ENCODE measurements at places on chromosomes 3 and 15.
A peak's percentile ranks its signal among the peaks of the same experiment; 100 is the strongest.

- no peak for DNase-seq
These were observed 125.3 kb downstream of the BDH1 start for GRCh38 chr3:197430502-197430901.

DNA sequence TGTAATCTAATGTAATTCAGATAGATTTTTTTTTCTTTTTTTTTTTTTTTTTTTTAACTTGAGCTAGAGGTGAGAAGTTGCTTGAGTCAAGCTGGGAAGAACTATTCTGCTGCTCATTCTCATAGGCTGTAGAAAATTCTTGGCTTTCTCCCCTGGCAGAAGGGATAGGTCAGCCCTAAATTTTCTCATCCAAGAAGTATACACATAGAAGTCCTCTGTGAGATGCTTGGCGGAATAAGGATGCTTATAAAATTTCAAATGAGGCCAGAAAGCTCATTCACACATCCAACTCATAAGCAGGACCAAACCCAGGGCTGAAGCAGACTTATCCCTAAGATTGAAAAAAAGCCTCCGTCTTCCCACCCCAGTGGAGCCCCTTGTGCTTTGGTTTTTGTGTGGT is 572.5 kb downstream of the SQOR start:
- no peak for DNase-seq

DNA sequence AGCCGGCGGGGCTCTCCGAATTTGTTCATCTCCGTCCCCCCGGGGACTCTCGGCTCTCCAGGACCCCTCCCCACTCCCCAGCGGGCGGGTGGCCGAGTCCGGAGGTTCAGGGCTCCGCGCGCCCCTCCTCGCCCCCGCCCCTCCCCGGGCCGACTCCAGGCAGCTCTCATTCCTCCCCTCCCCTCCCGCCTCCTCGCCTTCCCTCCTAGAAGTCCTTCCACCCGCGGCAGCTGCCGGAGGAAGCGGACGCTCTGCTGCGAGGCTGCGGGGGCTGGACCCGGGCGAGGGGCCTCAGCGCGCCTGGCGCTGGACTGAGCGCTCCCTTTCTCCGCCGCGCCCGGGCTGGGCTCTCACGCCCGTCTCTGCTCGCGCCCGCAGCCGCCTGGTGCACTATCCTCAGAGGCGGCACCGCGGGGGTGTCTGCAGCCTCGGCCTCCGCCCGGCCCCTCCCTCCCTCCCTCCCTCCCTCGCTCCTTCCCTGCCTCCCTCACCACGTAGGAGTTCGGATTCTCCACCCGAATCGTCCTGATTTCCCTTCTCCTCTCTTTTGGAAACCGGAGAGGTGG is at the start of gene ROBO2:
TSS of gene ROBO2 (plus strand) at position 494 of the 566 bp plus-strand sequence. CDS start 687 bp downstream, outside the sequence.
- DNase-seq, result peak; percentile 33

GRCh38 chr3:169760479-169760878 is 4.4 kb downstream of the TERC start:
- no peak for DNase-seq

GRCh38 chr15:65949011-65949410 is 79.7 kb downstream of the RAB11A start:
- DNase-seq, result no peak

DNA sequence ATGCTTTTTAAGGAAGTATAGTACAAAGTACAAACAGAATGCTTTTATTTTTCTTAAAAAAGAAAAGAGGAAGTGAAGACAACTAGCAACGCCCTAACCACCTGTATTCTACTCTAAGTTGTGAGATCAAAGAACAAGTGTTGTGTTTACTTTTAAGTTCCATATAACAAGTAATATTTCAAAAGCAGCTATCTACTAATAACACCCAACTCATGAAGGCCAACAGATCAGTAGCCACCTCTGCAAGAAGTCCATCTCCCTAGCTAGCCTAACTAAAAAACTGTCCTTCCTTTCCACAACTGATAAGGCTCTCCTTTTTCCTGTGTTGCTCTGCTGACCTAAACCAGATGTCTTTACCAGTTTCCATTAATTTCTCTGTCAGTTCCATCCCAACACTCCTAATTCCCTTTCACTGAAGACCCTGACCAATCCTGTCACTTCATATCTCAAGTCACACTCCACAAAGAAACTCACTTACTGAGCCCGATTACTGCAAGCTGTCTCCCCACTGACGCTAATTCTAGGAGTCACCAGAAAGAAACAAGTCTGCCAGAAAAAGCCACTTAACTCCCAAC is 26.9 kb downstream of the PHC3 start:
- no peak for DNase-seq

GRCh38 chr3:152019508-152019907 is 146.1 kb downstream of the SUCNR1 start:
- no peak for DNase-seq

GRCh38 chr3:123344175-123344906 is 104.5 kb downstream of the ADCY5 start:
- DNase-seq, result no peak

DNA sequence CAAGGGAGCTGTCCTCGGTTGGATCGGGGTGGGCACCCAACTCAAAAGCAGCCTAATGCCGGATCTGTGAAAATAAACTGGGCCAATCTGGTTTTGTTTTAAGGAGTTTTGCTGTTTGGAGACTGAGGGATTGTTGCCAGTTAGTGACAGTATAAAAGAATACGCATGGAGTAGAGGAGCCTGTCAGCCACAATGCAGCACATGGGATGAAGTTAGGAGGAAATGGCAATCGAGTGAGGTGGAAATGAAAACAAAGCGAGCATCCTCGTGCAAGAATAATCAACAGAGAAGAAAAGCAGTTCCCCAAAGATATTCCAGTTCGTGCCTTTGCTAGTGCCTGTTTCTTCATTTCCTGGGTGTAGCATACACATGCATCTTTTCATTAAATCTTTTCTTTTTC is 108.4 kb upstream of the RORA start:
- no peak for DNase-seq

GRCh38 chr3:122416966-122417365 is 1.1 kb upstream of the WDR5B start:
- DNase-seq, result no peak

- no peak for DNase-seq
These were observed 3.0 kb downstream of the SMC4 start for GRCh38 chr3:160402221-160403027.

DNA sequence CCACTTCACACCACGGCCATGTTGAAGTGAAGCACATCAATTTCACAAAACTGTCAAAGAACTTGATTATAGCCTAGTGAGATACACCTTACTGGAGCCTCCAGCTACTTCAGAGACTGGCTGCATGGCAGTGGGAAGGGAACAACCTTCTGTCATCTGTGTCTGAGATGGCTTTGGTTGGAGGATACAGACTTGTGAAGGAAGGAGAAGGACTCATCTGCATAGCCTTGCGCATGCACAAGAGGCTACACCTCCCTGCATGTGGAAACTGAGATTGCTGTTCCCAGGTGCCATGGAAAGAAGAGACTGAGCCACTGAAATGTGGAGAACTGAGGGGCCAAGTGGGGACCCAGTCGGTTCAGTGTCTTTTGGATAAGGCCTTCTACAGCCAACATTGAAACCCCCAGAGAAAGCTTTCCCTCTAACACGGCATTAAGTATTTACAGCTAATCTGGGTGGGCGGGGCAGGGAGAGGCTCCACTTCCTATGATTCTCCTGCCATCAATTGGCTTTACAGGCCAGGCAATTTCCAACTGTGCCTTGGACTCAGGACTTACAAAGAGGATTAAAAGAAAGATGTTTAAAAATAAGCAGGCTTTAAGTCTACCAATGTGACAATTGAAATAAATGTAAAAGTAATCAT is 58.8 kb downstream of the IL16 start:
- DNase-seq, result no peak

DNA sequence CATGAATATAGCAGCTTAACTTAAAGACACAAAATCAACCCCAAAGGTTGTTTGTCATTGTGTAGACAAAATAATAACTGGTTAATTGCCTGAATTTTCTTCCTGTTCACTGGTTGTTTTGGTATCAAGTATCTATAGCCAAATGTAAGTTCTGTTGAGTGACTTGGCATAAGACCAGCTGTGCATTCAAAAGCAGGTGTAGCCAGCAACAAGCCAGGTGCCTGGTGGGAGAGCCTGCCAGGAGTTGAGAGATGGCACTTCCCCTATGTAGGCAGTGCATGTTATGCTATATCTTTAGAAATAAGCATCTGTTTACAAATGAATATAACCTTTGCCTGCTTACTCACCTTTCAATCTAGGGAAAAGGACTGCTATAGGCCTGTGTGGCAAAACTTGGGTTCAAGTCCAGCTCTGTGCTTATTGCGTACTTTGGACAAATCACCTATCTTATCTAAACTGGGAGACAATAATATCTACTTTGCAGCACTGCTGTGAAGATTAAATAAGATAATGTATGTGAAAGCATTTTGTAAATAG is 84.9 kb upstream of the TBL1XR1 start:
- no peak for DNase-seq

GRCh38 chr3:129461022-129461421 is 21.0 kb downstream of the IFT122 start:
- DNase-seq, result no peak
